GM19239 (cell line): ENCODE measurements at places on chromosomes 2 and 18.

GRCh38 chr2:157837851-157838441, 38.2 kb downstream of the ACVR1 start:
- DNase-seq = no peak

GRCh38 chr2:28326881-28327505, 65.7 kb upstream of the FOSL2 start:
- DNase-seq = no peak

GRCh38 chr2:47078541-47079482, 76.3 kb downstream of the STPG4 start:
- DNase-seq = no peak

DNA sequence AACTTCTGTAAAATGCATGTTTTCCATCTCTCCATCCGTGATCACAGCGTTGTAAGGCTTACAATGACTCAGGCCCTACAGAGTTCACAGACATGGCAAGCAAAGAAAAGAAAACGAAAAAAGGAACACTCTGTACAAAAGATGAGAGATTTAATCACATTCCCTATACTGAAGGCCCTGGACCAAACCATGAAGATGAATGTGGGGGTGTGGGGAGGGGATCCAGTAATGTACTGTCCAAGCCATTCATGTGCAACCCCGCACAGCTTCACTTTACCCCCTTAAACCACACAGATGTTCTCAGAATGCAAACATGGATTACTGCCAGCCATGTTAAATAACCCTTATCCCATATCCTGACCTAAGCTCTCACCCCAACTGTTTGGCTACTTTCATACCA, 391.1 kb downstream of the NCKAP5 start:
- no peak for DNase-seq

DNA sequence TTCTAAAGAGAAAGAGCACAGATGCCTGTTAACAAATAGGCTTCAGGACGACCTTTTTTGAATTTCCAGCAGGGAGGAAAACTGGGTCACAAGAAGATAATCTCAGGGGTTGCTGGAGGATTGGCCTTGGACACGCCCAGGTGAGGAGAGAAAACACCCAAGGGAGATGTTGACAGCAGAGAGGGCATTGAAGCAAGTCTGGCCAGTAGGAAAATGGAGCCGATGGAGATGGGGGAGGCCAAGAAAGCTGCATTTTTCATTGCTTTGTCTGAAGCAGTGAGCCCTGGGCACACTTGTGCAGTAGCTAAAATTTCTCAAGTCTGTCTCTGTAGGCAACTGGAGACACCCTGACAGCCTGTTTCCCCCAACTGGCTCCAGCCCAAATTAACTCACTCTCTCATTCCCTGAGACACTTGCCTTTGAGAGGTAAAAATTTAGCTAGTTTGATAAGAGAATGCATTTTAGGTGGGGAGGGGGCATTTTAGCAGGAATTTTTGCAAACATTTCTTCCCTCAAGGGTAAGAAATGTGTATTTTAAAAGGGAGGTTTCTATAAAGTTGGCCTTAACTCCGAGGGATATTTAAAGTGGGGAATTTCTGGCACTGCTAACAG, 165.5 kb downstream of the TGIF1 start:
- DNase-seq = no peak

DNA sequence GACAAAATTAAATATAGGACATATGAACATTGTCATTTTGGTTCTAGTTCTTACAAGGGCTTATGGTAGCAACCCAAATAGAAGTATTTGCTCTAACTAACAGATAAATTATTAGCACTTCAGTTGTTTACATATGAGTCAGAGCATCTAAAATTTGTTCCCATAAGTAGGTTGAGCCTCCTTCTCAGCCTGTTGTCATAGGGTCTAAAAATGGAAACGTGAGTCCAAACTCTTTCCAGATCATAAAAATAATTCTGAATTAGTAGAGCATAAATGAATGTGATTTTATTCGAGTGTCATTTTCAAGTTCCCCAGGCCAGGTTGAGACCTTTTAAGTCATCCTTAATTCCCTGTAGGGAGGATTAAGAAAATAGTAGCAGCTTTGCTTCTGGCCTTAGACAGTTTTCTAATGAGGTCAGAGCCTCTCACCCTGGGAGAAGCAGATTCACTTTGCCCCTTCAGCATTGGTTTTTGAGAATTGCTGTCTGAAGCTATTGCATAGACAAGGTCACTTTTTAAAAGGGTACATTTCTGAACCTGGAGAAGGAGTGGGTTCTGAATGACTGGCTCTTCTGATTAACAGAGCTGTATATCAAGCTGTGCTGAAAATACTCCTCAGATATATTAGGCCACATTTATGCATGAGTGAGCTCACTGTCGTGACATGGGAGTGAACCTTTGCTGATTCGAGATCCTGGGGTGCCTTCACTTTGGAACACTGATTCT, 164.3 kb downstream of the NEDD4L start:
- DNase-seq = no peak

- DNase-seq = no peak
These were observed 116.5 kb upstream of the ANKRD30BL start for GRCh38 chr2:132278267-132278666.

- no peak for DNase-seq
These were observed 108.3 kb upstream of the PPP1CB start for GRCh38 chr2:28643327-28643726.

DNA sequence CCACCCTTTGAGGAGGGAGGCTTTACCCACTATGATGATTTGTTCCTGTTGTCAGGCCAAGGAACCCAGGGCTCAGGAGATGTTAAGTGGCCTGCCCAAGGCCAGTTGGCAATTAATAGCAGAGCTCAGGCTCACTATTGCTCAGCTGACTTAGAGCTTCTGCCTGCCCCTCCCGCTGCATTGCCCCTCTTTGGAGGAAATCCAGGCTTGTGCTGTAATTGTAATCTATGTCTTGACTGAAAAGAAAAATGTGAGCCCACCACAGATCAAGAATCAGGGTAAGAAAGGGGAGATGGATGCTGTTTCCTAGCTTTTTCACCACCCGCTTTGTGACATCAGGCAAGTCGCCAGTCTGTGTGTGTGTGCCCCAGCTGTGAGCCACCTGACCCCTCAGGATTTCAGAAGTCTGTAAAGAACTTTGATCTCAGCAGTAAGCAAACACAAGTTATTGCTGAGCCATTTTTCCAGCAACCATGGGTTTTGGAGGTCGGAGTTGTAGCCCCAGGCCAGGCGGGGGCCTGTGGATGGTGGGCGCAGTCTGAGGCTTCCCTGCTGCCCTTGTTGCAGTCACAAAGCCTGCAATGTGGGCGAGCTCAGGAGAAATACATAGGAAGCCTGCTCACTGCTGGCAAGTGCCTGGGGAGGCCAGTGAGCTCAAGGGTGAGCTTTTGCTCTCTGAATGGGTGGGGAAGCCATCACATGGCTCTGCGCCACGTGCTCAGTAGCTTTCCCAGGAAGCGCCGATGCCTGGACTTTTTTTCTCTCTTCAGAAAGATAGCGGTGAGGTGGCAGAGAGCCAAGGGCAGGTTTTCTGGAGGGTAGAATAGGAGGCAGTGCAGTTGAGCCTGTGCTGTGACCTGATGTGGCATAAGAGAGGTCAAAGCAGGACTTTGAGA, 6.1 kb downstream of the CABLES1 start:
- DNase-seq = no peak
